ENCODE measurements at places on chromosomes 5 and 9. TPM values are rescaled to one million over a fixed set of nuclear protein-coding genes. Genes with fewer than 3 reads are reported as not detected.

DNA sequence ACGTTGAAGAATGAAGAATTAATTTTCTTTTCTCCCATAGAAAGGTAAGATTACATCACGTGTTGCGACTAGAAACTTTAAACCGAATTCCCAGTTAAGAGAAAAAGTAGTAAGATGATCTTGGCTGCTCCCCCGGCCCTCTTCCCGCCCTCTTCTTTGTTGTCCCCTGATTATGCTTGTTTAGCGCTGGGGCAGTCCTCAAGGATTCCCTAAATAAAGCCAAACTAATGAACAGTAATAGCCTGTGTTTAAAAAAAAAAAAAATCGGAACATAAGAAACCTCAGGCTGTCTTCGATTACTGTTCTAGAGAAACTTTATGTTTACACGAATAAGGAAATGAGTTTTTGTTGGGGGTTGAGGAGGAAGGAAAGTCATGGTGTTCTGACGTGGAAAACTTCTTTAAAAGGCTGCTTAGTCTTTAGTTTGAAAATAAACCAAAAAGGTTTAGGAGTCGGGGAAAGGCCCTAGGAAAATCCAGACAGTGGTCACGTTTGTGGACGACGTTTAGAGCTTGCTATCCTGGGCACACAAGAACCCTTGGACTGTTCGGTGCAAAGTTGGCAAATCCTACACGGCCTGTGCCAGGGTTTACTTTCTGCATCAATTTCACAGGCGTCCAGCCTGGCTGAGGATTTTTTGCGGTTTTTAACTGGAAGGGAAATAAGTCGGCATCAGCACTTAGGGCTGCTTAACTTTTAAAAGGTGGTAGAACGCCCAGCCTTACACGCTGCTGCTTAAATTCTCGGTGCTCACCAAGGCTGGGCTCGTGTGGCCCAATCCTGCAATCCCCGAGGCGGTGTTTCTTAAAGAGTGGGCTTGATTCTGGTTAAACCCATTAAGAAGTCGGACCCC is 1.1 kb upstream of the MAT2B start:
- no peaks in the 10 kb centered on the region for H3K36me3 ChIP-seq
- H3K27ac ChIP-seq, result peak overlapping the region; percentile 95
- peaks cover 8% of the 10 kb centered on the region for H3K4me1 ChIP-seq
- H3K27me3 ChIP-seq, result no peaks in the 10 kb centered on the region

DNA sequence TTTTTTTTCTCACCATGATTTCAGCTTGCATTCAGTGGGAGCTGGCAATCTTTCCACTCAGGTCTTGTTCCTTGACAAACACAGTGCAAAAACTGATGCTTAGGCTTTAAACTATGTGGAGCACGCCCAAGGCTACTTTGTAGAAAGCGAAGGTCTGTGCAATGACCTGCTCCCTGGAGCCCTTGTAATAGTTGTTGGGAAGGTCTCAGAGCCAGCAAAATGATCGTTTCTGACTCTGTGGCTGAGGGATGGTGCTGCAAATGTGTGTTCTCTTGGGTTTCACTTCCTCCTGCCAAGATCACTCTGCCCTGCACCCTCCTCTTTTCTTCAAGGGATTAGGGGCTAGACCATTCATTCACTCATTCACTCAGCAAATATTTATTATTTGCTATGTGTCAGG is 249.7 kb upstream of the MAP3K1 start:
- no peaks in the 10 kb centered on the region for H3K4me1 ChIP-seq
- H3K4me3 ChIP-seq, result no peak overlapping the region
- no peaks in the 10 kb centered on the region for H3K36me3 ChIP-seq
- H3K27me3 ChIP-seq, result no peaks in the 10 kb centered on the region
- no peak for DNase-seq

The DEPDC1B gene
- 3.2 TPM for polyA plus RNA-seq

GRCh38 chr9:89751079-89751825 is 146.4 kb downstream of the GADD45G start:
- H3K36me3 ChIP-seq, result no peaks in the 10 kb centered on the region
- no peak for DNase-seq
- H3K4me1 ChIP-seq, result no peaks in the 10 kb centered on the region

DNA sequence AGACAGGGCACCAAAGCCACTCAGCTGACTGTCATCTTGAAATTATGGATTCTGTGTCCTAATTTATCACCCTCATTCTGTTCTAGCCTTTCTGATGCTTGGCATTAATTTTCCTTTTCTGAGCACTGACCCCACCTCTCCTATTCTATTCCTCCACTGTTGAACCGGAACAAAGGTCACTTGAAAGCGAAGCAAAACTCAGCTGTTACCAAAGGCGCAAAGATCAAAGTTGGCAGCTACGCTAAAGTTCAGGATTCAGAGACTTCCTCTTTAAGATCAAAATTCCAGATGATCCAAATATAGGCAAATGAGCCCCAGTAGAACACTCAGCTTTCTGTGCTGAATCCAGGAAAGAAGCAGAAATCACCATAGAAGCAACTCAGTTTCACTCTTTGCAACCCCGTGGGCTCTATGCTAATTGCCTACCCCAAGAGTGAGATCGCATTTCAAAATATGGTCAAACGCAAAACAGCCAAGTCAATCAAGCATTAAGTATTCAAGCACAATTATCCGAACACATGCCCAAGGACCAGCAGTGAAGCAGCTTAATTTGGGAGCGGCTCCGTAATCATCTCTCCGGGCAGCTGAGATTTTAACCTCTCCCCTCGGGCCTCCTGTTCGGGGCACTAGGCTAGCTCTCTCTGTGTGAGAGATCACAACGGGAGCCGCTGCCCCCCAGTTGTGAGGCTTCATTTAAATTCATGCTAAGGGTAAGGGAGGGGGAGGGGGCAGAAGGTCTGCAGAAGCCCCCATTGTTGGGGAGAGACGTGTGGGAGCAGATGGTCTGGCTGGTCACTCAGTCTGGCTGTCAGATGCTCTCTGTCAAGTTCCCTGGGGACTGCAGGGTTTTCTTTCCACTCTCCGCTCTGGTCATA is 288.6 kb downstream of the ELAVL2 start:
- H3K36me3 ChIP-seq, result no peaks in the 10 kb centered on the region
- no peak overlapping the region for H3K4me3 ChIP-seq
- no peak for DNase-seq
- no peaks in the 10 kb centered on the region for H3K4me1 ChIP-seq
- no peak overlapping the region for H3K27ac ChIP-seq

The LURAP1L gene
- polyA plus RNA-seq, result 39.9 TPM
